ENCODE measurements at places on chromosomes 4 and X. TPM values are rescaled to one million over a fixed set of nuclear protein-coding genes. Genes with fewer than 3 reads are reported as not detected.

The CENPVL3 gene
- total RNA-seq, result 3.3 TPM

The ZNF275 gene
- 9.8 TPM for total RNA-seq

The RBMX2 gene
- total RNA-seq, result 23.4 TPM

The LIAS gene
- 23.5 TPM for total RNA-seq

DNA sequence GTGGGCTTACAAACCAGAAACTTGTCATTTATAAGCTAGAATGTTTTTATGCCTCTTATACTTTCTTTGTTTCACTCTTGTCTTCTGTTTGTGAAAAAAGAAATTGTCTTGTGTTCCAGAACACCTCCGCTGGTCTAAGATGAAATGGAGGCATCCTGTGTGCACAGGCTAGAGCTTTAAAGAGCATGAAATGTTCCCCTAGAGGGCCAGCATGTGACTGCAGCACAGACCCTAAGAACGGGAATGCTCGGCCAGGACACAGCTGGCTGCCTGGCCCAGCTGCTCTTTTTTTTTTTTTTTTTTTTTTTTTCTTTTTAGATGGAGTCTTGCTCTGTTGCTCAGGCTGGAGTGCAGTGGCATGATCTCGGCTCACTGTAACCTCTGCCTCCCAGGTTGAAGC is 33.6 kb downstream of the SETD7 start:
- no peaks in the 10 kb centered on the region for H3K4me1 ChIP-seq
- no peaks in the 10 kb centered on the region for H3K36me3 ChIP-seq
- H3K27ac ChIP-seq, result no peak overlapping the region
- H3K4me3 ChIP-seq, result no peak overlapping the region
- no peaks in the 10 kb centered on the region for H3K27me3 ChIP-seq

DNA sequence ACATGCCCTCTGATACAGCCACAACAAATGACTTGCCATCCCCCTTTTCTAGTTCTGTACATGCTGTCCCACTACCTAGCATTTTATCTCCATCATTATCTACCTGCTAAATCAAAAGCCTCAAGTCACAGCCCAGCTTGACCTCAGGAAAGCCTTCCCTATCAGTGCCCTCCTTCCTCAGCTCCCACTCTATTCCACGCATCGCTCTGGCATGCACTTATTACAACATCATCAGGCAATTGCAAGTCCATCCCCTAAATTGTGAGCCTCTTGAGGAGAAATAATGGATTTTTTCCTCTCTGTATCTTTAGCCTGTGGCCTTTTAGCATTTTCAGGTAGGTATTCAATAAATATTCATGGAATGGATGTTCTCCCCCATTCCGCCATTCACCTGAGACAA is 5.7 kb downstream of the ARL13A start:
- H3K27ac ChIP-seq, result no peak overlapping the region
- H3K4me3 ChIP-seq, result no peak overlapping the region
- H3K4me1 ChIP-seq, result no peaks in the 10 kb centered on the region
- peaks cover 4% of the 10 kb centered on the region for H3K36me3 ChIP-seq
- no peaks in the 10 kb centered on the region for H3K27me3 ChIP-seq

GRCh38 chr4:52172166-52172565 is 121.1 kb downstream of the SPATA18 start:
- peak; percentile 14 for DNase-seq
- peaks cover 8% of the 10 kb centered on the region for H3K36me3 ChIP-seq
- H3K4me3 ChIP-seq, result no peak overlapping the region
- H3K27me3 ChIP-seq, result peaks cover 22% of the 10 kb centered on the region
- H3K27ac ChIP-seq, result no peak overlapping the region

DNA sequence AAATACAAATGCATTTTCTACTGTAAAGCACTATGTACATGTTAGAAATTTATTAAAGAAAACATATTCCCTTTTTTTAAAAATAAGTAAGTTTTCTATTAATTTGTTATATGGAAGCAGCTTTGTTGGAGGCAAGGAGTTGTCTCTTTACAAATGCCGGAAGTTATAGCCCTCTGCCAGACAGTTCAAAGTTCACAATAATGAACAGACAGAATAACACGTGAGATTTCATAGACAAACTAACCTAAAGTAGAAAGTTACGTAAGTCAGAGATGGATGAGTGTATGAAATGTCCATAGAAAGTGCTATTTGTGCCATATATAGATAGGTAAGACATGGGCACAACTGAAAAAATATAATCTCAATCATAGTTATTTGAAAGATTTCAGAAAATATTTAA is 43.9 kb upstream of the NEIL3 start:
- no peaks in the 10 kb centered on the region for H3K36me3 ChIP-seq
- no peaks in the 10 kb centered on the region for H3K27me3 ChIP-seq
- H3K4me1 ChIP-seq, result peaks cover 11% of the 10 kb centered on the region
- H3K4me3 ChIP-seq, result no peak overlapping the region
- no peak for DNase-seq

DNA sequence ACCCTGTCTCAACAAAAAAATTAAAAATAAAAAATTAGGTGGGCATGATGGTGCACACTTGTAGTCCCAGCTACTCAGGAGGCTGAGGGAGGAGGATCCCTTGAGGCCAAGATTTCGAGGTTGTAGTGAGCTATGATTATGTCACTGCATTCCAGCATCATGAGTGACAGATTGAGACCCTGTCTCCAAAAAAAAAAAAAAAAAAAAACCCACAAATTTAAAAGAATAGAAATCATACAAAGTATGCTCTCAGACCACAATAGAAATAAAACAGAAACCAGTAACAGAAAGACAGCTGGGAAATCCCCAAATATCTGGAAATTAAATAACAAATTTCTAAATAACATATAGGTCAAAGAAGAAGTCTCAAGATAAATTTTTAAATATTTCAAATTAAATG is 81.0 kb upstream of the HUWE1 start:
- no peaks in the 10 kb centered on the region for H3K4me1 ChIP-seq
- H3K27me3 ChIP-seq, result no peaks in the 10 kb centered on the region

GRCh38 chr4:176043838-176044588 is 21.6 kb upstream of the WDR17 start:
- H3K4me1 ChIP-seq, result no peaks in the 10 kb centered on the region
- H3K27me3 ChIP-seq, result no peaks in the 10 kb centered on the region
- no peak overlapping the region for H3K4me3 ChIP-seq
- DNase-seq, result no peak
- H3K36me3 ChIP-seq, result no peaks in the 10 kb centered on the region

- H3K27ac ChIP-seq, result no peak overlapping the region
- H3K4me1 ChIP-seq, result peaks cover 33% of the 10 kb centered on the region
- H3K27me3 ChIP-seq, result no peaks in the 10 kb centered on the region
- DNase-seq, result no peak
Measured at GRCh38 chrX:107713543-107714205, 61.9 kb downstream of the TSC22D3 start.

DNA sequence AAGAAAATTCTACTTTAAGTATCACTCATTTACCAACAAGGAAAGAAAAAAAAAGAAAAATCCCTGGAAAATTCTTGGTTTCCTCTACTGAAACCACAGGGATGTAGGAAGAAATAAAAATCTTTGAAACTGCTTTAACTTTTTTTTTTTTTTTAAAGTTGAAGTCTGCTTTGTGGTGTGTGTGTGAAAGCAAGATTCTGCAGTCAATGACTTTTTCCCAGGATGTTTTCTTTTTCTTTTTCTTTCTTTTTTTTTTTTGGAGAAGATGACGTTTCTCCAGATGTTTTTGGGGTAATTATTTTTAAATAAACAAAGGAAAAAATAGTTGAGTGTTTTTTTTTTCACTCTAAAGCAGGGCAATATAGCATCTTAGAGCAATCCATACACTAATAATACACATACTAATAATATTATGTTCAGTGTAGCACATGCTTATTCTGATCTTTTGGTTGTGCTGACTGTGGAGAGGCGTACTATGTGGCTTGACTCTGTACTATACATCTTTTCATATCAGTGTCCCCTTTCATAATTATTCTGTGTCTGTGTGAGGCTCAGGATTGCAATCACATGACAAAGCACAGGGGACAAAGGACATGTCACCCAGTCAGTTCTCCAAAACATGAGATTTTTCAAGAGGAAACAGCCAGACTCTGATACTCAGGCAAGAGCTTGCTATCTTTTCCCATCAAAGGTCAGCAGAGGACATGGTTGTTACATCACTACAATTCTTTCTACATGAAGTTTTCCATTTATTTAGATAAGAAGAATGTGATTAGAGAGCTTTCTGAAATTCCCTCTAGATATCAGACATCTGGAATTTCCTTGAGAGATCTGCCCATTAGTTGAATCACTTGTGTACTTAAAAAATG is 111.0 kb downstream of the PDE5A start:
- H3K27me3 ChIP-seq, result no peaks in the 10 kb centered on the region
- H3K27ac ChIP-seq, result no peak overlapping the region
- DNase-seq, result no peak
- H3K36me3 ChIP-seq, result peaks cover 23% of the 10 kb centered on the region
- H3K4me1 ChIP-seq, result peaks cover 16% of the 10 kb centered on the region

DNA sequence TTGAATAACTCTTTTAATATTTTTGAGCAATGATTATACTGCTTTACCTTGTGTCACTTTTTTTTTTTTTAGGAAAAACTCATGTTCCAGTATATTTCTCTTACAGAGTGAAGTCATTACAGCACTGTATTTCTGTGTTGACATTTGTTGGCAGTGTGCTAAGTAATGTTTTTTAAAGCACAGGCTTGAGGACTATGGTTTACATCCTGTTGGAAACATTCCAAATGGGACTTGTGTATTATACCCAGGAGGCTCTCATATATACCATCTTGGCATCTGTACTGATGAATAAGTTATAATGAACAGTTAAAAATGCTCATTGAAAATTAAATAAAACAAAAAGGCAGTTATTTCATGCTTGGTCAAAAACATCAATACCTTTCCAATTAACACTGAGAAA is 33.8 kb downstream of the CEP44 start:
- no peak overlapping the region for H3K4me3 ChIP-seq
- no peaks in the 10 kb centered on the region for H3K27me3 ChIP-seq
- H3K4me1 ChIP-seq, result peaks cover 7% of the 10 kb centered on the region
- no peak overlapping the region for H3K27ac ChIP-seq

DNA sequence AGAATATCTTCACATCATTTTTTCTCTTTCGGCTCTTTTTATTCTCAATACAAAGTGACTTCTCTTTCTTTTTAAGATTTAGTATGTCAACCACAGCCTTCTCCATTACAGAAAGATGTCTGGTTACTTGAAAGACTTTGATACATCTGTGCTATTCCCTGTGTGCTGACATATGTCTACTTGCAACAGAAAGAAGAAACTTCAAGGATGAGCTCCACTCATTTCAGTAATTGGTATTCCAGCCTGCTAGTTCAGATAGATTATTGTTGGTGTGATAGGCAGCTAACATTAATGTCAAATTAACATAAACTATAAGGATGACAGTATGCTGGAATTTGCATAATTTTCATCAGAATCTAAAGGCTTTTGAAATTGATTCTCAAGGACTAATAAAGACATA is 948.7 kb downstream of the PCDH18 start:
- no peaks in the 10 kb centered on the region for H3K27me3 ChIP-seq
- no peaks in the 10 kb centered on the region for H3K4me1 ChIP-seq

- no peaks in the 10 kb centered on the region for H3K27me3 ChIP-seq
- H3K27ac ChIP-seq, result no peak overlapping the region
- H3K4me3 ChIP-seq, result no peak overlapping the region
- no peaks in the 10 kb centered on the region for H3K4me1 ChIP-seq
- no peak for DNase-seq
Measured at GRCh38 chr4:109989044-109989443, 76.4 kb downstream of the EGF start.

GRCh38 chr4:80204433-80205011 is 7.2 kb downstream of the PRDM8 start:
- DNase-seq, result no peak
- peaks cover 97% of the 10 kb centered on the region for H3K27me3 ChIP-seq
- no peaks in the 10 kb centered on the region for H3K36me3 ChIP-seq
- no peak overlapping the region for H3K27ac ChIP-seq
- H3K4me3 ChIP-seq, result no peak overlapping the region

- no peaks in the 10 kb centered on the region for H3K27me3 ChIP-seq
- H3K36me3 ChIP-seq, result no peaks in the 10 kb centered on the region
- no peak overlapping the region for H3K27ac ChIP-seq
- no peak overlapping the region for H3K4me3 ChIP-seq
Measured at GRCh38 chrX:41671082-41671481, 17.7 kb upstream of the GPR34 start.

- no peak overlapping the region for H3K27ac ChIP-seq
- peaks cover 2% of the 10 kb centered on the region for H3K36me3 ChIP-seq
- no peaks in the 10 kb centered on the region for H3K27me3 ChIP-seq
- DNase-seq, result no peak
- no peak overlapping the region for H3K4me3 ChIP-seq
- H3K4me1 ChIP-seq, result no peaks in the 10 kb centered on the region
Measured at GRCh38 chr4:100778431-100778830, 260.6 kb upstream of the EMCN start.

DNA sequence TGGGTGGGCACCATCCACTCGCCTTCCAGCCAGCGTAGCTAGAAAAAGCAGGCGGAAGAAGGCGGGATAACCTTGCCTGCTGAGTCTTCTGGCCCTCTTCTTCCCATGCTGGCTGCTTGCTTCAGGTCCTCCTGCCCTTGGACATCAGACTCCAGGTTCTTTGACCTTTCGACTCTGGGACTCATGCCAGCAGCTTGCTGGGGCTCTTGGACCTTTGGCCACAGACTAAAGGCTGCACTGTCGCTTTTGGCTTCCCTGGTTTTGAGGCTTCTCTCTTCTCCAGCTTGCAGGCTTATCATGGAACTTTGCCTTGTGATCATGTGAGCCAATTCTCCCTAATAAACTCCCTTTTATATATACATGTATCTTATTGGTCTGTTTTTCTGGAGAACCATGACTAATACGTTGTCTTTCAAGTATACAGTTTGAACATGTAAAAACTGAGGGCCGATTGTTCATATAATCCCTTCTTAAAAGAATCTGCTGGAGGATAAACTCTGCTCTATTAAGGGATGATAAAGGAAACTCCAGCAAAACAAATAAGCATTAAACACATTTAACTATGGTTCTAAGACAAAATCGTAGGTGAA is 116.6 kb upstream of the LCORL start:
- no peaks in the 10 kb centered on the region for H3K27me3 ChIP-seq
- DNase-seq, result no peak
- H3K4me3 ChIP-seq, result no peak overlapping the region
- no peak overlapping the region for H3K27ac ChIP-seq
- H3K4me1 ChIP-seq, result no peaks in the 10 kb centered on the region

- H3K36me3 ChIP-seq, result no peaks in the 10 kb centered on the region
- H3K4me1 ChIP-seq, result peaks cover 7% of the 10 kb centered on the region
- no peak overlapping the region for H3K4me3 ChIP-seq
- DNase-seq, result no peak
- H3K27me3 ChIP-seq, result no peaks in the 10 kb centered on the region
- no peak overlapping the region for H3K27ac ChIP-seq
Measured at GRCh38 chrX:20461002-20461401, 194.3 kb upstream of the RPS6KA3 start.
